ENCODE measurements at places on chromosomes 12 and 14.

DNA sequence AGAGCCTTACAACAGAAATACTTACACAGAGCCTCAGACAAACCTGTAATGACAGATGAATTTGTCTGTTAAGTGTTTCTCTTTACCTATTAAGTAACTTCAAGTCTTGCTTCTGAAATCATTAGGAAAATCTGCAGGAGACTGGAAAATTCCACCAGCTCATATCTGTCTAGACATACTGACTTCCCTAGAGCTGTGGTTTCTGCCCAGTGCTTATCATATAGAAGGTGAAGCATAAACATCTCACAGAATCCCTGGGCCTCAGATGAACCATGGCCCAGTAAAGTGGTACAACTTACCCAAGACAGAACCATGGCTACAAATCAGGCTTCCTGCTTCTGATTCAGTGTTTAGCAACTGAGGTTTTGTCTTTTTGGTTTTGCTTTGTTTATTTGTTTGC, 91.6 kb downstream of the EGLN3 start:
- no peak for DNase-seq

DNA sequence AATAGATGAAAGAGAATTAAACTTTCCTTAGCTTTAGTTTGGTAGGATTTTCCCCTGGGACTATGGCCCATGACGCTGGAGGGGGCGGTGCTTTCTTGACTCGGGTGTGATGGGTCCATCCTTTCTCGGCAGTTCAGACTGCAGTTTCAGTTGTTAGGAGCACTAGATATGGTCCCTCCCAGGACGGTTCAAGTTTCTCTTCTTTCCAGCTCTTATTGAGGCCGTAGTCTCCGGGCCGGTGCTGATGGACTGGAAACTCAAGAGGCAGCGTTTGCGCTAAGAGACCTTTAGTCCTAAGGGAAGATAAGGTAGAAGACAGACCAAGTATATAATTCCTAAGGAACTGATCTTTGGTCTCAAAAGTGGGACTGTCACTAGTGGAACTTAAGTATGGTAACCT, 111.2 kb downstream of the RIN3 start:
- no peak for DNase-seq

- DNase-seq: no peak
Measured at GRCh38 chr12:6198556-6198955, 1.6 kb upstream of the CD9 start.

DNA sequence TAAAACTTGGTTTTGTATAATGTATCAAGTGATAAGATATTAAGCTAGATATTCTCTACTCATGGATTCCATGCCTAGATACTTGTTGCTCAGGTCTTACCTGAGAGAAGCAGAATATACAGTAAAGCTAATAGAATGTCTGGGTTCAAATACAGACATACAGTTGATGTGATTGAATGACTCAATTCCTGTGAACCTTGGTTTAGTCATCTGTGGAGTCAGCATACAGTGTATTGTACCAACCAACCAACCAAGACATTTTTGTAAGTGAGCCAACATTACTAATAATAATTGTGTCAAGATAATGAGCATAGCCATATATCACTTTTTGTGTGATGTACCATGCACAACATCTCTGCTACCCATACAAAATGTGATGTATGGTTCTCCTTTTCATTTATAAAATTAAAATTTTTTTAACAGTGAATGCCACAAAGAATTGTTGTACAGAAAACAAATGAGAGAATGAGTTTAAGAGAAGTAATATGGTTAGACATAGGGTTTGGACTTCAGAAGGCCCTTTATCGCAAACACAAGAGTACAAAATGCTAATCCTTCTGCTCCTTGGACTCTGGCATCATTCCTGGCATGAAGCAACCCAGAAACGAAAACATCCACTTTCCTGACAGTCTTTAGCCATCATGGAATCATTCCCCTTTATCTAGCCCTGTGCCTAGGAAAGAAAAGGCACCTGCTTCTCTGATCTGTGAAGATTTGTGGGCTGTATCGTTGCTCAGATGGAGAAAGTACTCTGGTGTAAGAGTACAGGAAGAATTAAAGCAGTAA, 977.2 kb upstream of the USP15 start:
- DNase-seq: no peak

GRCh38 chr12:64688219-64688618, 71.0 kb downstream of the GNS start:
- DNase-seq: no peak

- DNase-seq: no peak
Measured at GRCh38 chr12:101854747-101855146, 22.6 kb upstream of the DRAM1 start.

GRCh38 chr12:54409267-54409666, 9.8 kb downstream of the ITGA5 start:
- DNase-seq: no peak

- DNase-seq: no peak
Measured at GRCh38 chr12:109729801-109730200, 16.2 kb downstream of the FAM222A start.

DNA sequence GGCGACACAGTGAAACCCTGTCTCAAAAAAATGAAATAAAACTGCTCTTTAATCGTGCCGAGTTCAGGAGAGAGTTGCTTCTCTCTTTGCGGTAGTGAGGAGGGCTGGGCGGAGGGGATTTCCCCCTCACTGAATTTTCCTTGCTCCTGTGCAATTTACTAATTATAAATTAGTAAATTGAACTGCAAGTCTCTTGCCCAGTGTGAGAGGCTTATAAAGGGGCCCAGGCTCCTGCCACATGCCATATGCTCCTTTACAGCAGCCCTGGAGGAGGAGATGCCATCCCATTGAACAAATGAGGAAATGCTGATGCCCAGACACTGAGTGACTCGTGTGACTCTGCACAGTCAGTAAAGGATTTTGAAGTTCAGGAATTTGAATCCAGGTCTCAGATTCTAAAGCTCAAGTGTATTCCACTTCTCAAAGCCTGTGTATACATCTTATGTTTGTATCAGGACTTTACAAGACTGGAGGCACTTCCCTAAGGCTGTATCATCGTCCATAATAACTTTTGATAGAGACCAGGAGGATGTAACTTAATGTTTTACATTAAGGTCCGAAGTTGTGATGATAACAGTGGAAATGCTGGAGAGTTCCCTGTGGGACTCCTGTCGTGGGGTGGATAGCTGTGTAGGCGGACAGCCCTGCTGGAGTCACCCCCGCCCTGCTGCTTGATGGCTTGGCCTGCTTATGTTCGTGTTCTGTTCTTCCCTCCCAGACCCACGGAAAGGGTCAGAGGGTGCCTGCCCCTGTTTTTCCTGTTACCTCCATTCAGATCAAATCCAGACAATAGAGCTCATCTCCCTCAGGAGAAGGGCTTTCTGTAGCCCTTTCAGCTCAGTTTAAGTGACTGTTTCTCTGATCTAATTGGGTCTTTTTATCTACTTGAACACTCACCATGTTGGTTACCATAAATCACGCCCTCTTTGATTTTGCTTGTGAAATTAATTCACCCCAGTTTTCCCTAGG, 13.9 kb downstream of the PELI2 start:
- peak; percentile 15 for DNase-seq

DNA sequence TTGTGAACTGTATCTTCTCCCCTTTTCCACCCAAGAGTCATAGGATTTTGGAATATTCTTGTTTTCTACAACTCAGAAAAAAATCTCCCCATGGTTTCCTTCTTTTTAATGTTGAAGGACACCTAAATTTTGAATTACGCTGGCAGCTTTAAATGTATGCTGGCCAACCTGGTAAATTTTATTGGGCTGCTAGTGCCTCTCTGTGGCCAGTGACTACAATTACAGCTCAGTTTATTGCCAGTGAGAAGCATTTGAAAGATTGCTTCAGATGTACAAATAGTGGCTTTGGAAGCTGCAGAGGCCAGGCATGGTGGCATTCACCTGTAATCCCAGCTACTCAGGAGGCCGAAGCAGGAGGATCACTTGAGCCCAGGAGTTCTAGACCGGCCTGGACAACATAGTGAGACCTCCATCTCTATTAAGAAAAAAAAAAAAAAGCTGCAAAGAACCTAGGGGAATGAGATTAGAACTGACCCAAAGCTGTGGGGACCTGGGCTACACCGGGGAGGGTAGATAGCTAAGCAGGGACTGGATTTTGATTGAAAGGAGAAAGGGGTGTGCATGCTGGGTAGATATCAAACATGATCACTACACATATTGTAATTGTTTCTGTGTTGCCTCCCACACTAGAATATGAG, 7.6 kb upstream of the RAB21 start:
- peak; percentile 62 for DNase-seq

GRCh38 chr12:78966926-78967325, 102.4 kb downstream of the SYT1 start:
- no peak for DNase-seq

- DNase-seq: no peak
Measured at GRCh38 chr12:97968641-97969197, 506.1 kb downstream of the RMST start.

DNA sequence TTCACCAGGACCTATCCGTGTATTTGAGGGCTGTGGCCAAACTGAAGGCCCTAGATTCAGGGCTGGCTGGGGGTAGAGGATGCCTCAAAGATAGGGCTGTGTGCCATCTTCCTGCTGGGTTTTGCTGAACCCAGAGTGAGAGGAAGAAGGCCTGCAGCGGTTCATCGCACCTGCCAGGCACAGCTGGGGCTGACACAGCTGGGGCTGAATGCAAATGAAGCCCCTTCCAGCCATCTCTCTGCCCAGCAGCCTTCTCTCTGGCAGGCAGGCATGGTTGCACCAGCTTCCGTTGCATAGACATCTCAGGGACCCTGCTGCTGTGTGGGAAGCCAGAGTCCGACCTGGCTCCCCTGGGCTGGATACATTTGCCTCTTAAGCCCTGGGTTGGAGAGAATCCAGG, 152.4 kb downstream of the TSPAN9 start:
- DNase-seq: no peak

DNA sequence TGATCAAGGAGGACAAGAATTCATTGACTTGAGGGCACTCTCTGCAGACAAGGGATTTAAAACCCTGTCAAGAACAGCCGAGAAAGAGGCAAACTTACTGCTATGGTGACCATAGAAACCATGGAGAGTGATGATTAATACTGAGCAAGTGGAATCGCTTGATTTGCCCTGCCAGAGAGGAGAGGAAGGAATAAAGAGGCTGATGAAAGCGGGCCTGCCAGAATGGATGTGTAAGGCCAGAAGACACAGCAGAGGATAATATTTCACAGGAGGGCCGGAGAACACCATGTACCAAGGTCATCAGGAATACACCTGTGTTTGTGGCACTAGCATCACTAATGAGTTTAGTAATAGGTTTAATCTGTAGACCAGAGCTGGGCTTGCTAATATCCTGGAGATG, 221.8 kb upstream of the DCN start:
- no peak for DNase-seq

- no peak for DNase-seq
Measured at GRCh38 chr12:111353603-111354295, 15.1 kb downstream of the PHETA1 start.

DNA sequence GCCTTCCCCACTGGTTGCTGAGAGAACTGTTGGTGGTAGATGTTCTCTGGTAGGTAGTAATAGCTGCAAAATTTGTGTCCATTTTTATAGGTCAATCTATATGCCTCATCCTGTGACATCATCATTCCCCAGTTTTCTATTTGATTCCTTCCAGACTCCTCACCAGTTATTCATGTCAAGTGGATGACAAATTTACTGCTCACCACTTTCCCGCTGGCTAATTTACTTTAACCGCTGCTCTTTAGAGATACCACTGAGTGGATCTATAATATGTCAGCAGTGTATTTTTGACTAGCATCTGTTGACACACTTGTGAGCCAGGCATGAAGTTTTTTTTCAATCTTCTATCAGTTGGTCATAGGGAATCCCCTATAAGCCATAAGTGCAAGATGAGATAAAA, 24.6 kb downstream of the GPR65 start:
- no peak for DNase-seq

DNA sequence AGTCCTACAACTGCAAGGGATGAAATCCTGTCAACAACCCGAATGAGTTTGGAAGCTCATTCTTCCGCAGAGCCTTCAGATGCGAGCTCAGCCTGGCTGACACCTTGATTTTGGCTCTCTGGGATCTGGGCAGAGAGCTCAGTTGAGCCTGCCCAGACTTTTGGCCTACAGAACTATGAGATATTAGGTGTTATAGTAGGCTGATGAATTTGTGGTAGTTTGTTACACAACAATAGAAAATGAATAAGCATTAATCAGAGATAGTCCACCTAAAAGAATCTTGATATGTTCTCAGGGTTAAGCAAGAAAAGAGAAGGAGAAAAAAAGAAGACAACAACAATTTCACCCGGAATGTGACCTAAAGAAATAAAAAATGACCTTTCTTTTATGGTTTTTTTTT, 30.4 kb upstream of the GZMB start:
- DNase-seq: no peak
